Left renal pelvis (tissue), 4 donors: ENCODE measurements at places on chromosomes 1 and 21. TPM values are rescaled to one million over a fixed set of nuclear protein-coding genes. Genes with fewer than 3 reads are reported as not detected.

DNA sequence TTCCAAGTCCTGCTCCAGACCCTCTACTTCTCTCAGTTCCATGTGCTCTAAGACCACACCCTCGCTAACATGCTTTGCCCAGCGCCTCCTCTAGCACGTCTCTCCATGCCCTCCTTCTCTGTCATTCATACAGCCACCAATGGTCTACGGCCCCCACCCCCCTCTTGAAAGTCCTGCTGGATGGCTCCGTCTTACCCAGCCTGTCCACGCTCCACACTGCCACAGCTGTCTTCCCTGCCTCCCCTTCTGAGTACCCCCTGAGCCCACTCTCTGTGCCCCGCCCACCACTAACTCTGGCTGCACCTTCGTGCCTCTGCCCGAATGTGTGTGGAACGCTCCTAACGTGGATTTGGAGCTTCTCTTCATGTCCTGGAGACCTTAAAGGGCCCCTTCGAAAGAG lies 244.6 kb downstream of the TRABD2B start:
- no peak for DNase-seq

DNA sequence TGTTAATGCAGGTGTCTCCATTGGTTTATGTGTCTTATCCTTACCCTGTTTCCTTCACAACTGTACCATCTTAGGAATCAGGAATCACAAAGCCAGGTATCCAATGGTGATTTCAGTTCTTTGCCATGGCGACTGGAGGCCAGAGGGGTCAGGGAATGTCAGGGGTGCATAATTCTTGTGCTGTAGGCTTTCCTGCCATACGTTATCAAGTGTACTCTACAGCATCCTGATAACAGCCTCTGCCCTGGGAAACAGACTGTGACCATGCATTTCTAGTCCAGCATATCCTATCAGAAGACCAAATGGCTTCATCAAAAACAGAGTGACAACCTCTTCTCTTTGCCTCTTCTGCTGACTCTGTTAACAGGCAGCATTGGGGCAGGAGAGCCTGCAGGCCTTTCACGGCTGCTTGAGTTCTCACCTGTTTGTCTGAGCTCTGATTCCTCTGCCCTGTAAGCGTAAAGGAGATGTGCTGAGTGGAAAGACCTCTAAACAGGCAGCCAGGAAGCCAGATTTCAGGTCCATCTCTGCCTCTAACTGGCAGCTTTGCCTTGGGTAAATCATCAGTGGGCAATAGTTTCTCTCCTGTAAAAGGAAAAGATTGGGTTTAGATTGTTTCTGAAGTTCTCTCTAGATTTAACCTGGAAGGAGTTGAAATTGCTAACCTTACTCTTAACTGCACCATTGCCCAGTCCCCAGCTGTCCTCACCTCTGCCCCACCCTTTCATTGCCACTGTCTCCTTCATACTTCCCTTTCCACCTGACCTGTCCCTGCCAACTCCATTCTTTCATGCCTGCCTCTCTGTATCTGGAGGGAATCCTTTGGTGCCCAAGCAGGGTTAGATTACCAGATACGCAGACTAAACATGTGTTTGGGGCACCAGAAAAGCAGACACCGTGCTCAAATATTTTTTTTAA lies 80.2 kb downstream of the LRRC8D start:
- DNase-seq: no peak

GRCh38 chr1:151416231-151416630 lies 16.9 kb downstream of the PSMB4 start:
- DNase-seq: no peak

- no peak for DNase-seq
Measured at GRCh38 chr1:24966121-24966723, 36.1 kb upstream of the RUNX3 start.

DNA sequence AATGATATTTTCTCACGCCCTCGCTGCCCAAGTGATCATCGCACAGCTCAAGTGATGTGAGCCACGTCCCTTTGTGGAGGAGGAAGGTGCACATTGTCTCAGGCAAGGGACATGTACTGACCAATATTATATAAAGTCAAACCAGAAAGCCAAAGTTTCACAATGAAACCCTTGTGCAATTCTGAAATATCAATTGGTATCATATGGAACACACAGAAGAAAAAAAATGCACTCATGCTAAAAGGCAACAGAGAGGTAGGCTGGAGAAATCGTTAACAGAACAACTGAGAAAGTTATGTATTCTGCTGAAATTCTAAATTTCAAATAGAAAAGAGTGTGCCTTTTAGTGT lies 1.9 kb downstream of the JAM2 start:
- no peak for DNase-seq

Gene AGT
- 12.0 TPM for polyA plus RNA-seq
